ENCODE measurements at places on chromosomes 1 and 21.

DNA sequence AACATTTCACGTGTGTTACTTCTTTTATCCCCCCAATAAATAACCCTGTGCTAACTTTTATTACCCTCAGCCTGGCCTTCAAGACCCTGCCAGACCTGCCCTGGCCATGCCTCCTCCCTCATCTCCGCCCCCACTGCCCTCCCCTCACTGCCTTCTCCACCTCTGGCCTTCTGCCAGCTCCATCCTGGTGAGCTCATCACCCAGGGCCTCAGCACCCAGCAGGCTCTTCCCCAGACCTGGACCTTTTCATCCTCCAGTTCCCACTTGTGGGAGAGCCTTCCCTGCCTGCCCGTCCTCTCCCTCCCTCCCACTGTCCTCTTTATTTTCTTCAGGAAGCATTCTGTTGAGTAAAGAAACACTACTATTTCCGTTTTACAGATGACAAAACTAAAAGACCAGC lies 72.0 kb downstream of the SLC66A1 start:
- DNase-seq = no peak

DNA sequence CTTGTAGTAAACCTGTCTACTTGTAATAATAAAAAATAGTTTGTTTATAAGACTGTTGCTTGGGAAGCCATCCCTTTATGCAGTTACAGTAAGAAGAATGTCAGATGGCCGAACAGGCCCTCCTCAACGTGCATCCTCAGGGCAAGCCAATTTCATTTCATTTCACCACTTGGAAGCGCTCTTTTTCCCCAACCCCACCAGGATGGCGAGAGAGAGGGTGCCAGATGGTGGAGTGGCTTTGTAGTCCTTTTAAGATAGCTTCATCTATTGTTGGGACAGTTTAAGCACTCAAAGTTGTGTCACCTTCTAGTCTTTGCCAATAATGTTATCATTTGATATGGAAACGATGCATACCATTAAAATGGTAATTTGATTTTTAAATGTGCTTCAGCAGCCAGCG lies 356.3 kb upstream of the CAMK1G start:
- no peak for DNase-seq

- DNase-seq = no peak
Measured at GRCh38 chr21:31830701-31831100, 42.1 kb upstream of the HUNK start.

DNA sequence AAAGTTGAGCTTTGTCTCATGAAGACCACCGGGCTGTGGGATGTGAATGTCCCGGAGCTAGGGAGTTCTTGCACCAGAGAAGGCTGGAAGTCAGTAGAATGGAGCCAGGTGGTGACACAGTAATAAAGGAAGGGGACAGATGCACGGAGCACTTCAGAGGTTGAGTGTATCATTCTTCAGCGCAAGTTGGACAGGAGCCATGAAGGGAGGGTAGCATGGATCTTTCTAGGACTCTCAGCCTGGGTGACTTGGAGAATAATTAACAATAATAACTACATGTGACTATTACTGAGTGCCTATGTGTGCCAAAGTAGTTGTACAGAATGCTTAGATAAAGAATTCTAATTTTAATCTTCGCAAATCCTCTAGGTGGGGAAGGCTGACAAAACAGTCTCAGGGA lies 258.7 kb upstream of the AJAP1 start:
- no peak for DNase-seq

DNA sequence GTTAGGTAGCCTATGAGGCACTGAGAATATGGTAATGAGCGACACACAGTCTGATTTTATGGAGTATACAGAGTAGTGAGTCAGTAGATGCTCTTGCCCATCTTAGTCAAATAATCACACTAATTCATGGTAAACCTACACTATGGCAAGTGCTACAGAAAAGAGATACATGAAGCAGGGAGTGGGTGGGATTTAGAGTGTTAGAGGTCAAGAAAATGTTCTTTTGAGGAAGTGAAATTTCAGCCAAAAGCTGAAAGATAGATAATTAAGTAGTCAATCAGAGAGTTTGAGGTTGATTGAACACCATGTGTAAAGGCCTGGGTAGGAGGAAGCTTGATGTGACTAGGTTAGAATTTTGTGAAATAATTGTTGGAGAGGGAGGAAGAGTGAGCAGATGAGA lies 14.7 kb downstream of the MDM4 start:
- DNase-seq = no peak

DNA sequence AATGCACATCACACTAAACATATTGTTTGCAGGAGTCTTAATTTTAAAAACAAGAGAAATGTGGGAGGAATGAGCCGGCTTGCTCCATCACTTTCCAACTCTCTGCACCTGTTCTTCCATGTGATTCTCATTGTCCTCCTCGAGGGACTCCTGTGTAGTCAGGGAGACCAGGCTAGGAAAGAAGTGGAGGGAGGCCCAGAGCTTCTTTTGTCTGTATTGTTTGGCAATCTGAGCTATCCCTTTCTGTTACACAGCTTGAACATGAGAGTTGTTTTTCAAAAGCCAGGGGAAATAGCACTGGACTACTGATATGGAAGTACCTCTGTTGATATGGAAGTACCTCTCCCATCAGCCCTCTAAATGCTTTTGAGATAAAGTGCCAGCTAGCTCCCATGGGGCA lies 18.8 kb upstream of the LRRC8D start:
- no peak for DNase-seq

- DNase-seq = no peak
Measured at GRCh38 chr1:193703121-193703520, 516.7 kb upstream of the B3GALT2 start.

DNA sequence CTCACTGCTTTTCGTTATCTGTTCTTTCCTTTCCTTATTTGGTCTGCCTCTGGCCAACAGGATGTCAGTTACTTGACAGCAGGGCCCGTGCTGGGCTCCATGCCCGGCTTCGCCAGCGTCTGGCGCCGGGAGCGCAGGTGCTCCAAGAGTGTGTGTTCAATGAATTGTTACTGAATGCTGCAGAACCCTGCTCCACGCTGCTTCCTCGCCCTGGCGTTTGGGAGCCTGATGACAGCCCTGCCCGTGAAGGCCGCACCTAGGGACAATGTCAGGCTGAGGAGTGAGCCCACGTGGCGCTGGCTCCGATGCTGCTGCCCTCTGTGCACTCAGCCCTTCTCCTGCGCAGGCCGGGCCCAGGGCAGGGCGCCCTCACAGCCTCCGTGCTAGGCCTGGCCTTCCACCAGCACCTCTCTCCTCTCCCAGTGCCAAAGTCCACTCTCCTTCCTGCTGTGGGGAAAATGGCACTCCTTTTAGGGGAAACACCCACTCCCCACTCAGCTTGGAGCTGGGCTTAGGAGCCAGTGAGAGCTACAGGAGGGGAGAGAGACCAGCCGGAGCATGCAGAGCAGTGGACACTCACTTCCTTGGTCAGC lies 51.4 kb downstream of the ACBD3 start:
- DNase-seq = no peak

DNA sequence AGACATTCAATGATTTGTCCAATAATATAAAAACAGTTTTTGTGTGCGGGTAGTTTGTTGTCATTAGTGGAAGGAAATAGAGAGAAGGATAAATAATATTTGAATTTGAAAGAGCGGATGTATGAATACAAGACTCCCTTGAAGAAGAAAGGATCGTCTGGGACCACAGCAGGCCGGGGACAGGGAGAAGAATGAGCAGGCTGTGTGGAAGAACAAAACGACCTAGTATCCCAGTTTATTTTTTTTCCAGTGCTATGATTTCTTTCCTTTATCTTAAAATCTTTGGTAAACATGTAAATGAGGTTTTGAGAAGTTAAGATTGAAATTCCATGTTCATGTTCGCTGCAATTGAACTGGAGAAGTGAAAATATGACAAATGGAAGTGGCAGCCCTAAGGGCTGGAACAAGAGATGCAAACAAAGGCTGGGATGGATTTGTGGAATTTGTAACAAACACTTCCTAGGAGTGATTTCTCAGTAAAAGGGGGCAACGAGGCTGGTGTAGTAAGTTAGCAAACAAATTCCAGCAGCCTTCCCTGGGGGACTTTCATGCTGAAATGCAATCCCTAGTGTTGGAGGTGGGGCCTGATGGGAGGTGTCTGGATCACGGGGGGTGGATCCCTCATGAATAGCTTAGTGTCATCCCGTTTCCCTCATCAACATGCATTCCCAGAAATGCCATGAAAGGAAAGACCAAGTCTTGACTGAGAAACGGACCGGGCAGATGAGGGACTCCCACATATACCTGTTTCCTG lies 10.2 kb upstream of the IFI16 start:
- no peak for DNase-seq

DNA sequence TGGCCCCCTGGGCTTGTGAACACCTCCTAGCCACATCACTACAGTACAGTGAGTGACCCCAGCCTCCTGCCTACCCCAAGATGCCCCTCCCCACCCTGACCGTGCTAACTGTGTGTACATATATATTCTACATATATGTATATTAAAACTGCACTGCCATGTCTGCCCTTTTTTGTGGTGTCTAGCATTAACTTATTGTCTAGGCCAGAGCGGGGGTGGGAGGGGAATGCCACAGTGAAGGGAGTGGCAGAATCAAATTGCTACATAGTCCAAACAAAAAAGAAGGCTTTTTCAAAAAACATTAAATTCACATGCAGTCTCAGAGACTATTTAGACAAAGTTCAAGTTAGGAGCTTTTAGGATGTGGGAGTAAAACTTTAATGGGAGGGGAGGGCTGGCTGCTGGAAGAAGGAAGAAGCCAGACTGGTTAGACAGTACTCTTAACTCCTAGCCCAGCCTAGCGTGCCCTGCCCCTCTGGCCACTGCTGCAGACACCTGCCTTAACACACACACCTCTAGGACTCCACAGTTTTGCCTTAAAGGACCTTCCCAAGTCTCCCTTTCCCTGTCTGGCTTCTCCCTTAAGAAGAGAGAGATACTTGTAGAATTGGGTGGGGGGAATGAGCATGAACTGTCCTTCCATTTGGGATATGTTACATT lies 9.4 kb downstream of the PEA15 start:
- DNase-seq = no peak

- DNase-seq = no peak
Measured at GRCh38 chr1:17664322-17664721, 90.8 kb upstream of the ACTL8 start.

- DNase-seq = no peak
Measured at GRCh38 chr1:248691567-248692155, 10.9 kb downstream of the OR14I1 start.

DNA sequence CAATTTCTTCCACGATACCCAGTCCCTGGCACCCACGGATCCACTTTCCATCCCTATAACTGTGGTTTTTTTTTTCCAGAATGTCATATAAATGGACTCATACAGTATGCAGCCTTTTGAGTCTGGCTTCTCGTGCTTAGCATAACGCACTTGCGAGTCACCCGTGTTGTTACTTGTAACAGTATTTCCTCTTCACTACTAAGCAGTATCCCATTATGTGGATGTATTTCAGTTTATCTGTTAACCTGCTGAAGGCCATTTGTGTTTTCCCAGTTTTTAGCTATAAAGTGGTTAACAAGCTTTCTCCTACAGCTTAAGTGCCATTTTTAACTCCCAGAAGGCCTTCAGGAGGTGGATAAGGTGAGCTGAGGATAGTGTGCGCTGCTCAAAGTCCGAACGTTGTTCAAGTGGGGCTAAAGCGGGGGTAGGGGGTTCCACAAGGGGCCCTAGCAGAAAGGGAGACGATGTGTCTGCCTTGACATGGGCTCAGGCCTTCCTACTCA lies 829 bp downstream of the ADAR start:
- DNase-seq = no peak

GRCh38 chr21:42423197-42423675 lies 19.5 kb downstream of the UBASH3A start:
- no peak for DNase-seq

DNA sequence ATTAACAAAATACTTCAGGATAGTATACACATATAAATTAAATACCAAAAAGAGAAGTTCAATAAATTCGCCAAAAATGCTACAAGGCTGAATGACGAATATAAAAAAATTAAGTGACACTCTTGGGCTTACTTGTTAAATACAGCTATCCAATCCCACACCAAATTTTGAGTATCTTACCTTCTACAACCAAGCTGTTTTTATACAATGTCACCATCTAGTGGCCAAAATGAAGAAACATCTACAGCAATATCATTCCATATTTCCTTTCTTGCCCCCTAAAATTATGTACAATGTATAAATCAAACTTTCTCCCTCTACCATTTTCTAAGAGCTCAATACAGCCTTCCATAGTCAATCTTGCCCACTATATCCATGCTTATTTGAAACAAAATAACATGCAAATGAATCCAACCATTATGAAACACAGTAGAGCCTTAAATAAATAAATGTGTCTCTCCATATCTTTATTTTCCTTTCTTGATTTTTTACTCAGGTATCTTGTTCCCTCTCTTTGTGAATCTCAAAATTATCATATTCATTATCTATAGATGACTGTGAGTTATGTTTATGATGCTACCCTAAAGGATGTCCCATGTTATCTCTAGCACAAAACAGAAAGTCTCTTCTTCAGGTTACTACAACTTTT lies 86.3 kb downstream of the ACBD6 start:
- DNase-seq = no peak

DNA sequence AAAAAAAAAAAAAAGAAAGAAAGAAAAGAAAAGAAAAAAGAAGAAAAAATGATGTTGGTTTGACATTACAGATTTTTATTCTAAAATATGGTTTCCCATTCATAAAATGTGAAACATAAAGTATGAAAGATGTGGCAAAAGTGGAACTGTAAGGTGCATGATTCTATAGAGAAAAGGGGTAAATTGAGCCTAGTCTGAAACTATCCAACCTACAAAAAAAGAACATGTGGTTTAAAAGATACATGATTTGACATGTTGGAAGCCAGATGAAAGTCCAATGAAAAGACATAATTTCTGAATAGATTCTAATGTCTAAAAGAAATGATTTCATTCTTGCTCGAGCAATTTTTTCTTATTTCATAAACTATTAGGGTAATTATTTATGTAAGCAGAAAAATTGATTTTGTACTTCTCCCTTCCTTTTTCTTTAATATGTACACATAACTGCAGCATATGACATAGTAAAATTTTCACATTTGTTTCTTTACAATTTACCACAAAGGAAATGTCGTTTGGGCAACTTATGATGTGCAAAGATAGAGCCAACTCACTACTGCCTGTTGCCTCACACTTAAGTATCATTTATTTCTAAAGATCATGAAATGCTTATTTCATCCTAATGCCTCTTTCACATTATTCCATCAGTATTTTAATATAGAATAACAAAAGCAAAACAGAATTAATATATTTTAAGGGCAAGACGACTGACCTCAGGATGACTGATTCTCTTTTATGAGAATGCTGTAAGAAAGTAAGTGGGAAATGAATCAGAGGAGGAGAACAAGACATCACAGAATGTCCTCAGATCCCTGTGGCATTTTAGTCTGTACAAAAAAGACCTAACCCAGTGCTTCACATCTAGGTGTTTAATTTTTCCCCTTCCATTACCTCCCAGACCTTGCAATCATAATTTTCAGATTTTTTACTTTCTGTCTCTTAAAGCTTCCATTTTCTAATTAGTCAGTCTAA lies 165.8 kb upstream of the HMCN1 start:
- no peak for DNase-seq

Data from activated T-cell treated with anti-CD3 and anti-CD28 coated beads for 4 hours (primary cell).